ENCODE measurements at places on chromosomes 5 and 9.

GRCh38 chr5:61595426-61595825, 263.4 kb downstream of the ZSWIM6 start:
- DNase-seq = no peak

- no peak for DNase-seq
Observed at GRCh38 chr9:5851445-5851844, 18.5 kb upstream of the ERMP1 start.

DNA sequence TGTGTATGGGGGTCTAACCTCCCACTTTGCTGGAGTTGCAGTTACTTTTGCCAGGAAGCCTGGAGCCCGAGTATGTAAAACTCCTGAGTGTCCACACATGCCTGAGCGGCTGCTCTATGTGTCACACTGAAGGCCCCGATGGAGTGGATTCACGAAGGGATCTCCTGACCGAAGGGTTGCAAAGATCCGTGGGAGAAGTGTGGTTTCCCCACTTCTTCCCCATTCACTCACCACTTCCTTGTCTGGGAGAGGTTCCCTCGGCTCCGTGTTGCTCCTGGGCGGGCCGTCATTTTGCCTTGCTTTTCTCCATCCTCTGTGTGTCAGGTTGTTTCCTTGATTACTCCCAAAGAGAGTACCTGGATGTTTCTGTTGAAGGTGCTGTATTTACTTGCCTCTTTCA, 16.2 kb upstream of the IL3 start:
- DNase-seq = no peak

- no peak for DNase-seq
Observed at GRCh38 chr9:69004836-69005235, 9.1 kb downstream of the PRKACG start.

- no peak for DNase-seq
Observed at GRCh38 chr5:72752909-72753308, 63.6 kb upstream of the TNPO1 start.

GRCh38 chr5:142866563-142867275, 96.5 kb downstream of the ARHGAP26 start:
- DNase-seq = peak; percentile 44

DNA sequence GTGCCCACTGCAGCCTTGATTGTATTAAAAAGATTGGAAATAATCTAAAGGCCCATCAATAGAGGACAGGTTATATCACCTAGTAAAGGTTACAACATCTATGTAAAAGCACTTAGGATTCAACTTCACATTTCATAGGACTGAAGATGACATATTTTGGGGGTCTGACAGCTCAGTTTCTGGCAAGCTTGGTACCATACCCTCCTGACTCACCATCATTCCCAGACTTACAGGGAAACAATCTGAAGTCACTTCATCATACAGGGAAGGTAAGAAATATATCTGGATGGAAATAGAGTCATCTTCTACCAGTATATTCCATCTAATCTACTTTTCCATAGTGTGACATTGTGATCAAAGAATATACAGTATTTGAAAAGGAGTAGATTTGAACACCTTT, 28.8 kb upstream of the DAB2 start:
- no peak for DNase-seq

GRCh38 chr5:77832166-77832770, 56.1 kb upstream of the TBCA start:
- no peak for DNase-seq

DNA sequence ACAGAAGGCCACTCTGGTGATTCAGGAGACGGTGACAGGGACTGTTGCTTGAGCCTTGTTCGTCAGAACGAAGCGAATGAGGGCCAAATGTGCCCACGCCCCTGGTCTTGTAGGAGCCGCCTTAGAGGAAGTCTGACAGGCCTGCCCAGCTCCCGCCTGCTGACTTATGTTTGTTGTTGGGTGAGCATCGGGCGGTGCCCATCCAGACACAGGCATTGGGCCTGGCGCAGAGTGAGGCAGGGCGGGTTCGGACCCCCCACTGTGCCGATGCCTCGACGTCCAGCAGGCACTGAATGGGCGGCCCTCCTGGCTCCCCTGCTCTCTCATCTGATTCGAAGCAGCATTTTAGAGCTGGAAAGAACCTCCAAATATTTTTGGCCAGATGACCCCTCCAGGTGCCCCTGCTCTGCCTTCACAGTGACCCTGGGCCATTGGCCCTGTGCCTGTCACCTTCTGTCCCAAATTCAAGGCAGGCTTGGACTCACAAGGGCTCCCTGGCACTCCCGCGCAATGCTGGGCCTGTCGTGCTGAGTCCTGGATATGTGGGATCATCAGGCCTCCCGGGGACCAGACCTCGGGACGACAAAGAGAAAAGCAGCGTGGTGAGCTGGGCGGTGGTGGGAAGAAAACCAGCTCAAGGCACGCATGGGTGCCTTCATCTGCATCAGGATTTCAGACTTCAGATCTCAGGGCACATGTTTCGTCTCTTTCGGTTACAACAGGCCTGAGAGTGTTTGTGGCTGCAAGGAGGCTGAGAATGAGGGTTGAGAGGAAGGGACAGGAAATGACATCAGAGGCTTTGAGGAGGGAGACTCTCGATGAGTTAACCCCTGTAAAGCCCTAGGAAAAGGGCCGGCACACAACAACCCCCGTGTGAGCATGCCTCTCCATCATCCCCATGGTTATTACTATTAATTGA, 37.1 kb upstream of the OLFM1 start:
- no peak for DNase-seq

GRCh38 chr5:151612689-151613427, 21.7 kb upstream of the FAT2 start:
- no peak for DNase-seq

- no peak for DNase-seq
Observed at GRCh38 chr9:133910855-133911514, 81.1 kb downstream of the VAV2 start.

DNA sequence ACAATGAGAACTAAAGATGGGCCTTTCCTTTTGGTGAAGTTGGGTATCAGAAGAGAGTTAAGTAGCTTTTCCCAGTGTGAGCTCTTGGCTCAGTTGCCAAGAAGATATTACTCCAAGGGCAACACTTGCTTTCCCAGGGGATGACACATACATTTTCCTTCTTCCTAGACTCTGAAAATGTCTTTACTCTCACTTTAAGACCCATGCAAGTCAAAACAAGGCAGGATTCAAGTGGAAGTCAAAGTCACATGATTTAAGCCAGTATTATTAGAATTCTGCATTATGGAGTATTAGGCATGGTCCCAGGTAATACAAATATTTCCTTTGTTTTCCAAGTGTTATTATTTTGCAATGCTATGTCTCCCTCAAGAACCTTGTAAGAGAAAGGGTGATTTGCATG, 175.1 kb downstream of the PPP2R2B start:
- no peak for DNase-seq

DNA sequence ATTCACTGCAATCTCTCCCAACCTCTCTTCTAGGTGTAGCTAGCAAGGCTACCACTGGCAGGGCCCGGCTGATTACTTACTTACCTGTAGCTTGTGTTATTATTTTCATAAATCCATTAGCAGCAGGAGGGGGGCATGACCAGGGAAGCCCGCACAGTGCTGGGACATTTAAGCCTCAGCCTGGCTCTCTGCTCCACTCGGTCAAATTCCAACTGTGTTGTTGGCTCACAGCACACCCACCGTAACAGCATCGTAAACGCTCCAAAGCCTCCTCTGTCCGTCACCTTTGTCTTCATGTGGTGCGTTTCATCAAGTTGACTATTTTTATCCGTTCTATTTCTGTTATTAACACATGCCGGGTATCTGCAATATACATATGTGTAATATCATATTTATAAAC, 264.7 kb downstream of the NSG2 start:
- no peak for DNase-seq

DNA sequence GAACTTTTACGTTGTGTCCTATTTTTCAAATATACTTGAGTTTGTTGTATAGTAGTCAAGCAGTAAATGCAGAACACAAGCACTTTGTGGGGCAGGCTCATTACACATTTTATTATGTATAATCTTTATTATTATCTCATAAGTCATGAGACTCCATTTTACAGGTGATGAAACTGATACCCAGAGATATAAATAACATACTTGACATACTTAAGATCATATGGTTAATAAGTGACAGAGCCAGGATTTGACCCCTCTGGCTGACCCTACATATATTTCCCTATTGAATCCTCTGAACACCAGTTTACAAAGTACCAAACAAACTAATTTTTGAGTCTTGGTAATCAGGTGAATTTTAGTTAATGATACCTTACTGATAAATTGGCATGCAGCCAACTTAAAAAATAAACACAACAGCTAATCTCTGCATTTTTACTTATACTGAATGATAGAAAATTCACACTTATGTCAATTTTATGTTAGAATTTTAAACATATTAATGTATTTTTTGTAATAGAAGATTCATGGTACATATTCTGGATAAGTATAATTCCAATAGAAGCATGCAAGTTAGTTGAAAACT, 305.0 kb upstream of the MEF2C start:
- no peak for DNase-seq

Data from left renal cortex interstitium (tissue), 4 donors.